ENCODE measurements at places on chromosomes 4 and X.

DNA sequence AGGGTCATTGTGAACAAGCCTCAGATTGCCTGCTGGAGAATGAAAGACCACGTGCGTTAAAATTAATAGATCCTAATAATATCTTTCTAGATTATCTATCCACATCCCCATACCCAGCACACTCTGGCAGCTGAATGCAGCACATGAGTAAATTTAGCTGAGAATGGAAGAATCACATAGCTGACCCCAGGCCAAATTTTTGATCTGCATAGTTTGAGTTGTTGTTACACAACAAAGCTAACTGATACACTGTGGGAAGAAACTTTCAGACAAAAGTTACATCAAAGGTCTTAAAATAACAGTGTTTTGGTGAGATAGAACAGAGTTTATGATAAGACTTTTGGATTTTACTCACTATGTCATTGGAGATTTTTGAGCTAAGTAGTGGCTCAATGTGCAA lies 72.4 kb upstream of the ANXA10 start:
- no peak for DNase-seq

DNA sequence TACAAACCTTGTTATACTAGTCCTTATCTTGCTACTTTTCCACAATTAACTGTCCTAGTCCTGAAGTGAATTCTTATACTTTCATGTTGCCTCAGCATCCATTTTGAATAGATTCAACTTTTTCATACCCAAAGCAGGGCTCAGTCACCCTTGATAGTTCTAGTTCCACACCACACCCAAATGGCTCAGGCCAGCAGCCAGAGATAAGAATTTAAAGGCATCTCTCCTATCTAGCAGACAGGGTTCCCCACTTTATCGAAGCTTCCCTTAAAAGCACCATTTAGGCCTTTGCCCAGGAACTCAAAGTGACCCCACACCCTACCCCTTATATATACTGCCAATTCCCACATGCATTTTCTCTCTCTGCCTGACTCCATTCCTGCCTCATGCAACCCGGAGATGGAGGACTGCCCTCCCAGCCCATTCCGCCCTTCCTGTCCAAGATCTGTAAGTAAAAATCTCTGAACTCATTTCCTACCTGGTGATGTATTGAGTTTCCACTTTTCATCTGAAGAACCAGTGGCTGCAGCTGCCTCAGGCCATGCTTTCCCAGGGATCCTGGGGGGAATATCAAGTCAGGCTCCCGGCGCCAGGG lies 63.7 kb upstream of the TXK start:
- DNase-seq: no peak

GRCh38 chr4:159127745-159128518 lies 25.1 kb downstream of the RAPGEF2 start:
- DNase-seq: no peak

GRCh38 chrX:44784241-44784640 lies 59.6 kb upstream of the DUSP21 start:
- DNase-seq: no peak

DNA sequence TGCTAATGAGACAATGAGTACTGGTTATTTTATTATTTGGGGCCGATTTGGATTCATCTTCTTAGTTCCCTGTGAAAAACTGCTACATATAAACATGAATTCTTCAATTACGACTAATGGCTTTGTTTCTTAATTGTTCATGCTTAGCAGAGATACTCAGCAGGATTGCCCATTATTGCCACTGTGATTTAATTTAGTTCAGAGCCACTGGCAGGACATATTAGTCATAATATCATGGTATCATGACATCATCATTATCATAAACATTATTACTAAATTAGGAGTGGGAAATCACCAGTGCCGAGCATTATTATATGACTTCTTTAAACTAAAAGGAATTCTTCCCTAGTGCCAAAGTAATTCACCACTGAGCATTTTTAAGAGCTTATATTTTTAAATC lies 201.4 kb downstream of the SPOCK3 start:
- no peak for DNase-seq

DNA sequence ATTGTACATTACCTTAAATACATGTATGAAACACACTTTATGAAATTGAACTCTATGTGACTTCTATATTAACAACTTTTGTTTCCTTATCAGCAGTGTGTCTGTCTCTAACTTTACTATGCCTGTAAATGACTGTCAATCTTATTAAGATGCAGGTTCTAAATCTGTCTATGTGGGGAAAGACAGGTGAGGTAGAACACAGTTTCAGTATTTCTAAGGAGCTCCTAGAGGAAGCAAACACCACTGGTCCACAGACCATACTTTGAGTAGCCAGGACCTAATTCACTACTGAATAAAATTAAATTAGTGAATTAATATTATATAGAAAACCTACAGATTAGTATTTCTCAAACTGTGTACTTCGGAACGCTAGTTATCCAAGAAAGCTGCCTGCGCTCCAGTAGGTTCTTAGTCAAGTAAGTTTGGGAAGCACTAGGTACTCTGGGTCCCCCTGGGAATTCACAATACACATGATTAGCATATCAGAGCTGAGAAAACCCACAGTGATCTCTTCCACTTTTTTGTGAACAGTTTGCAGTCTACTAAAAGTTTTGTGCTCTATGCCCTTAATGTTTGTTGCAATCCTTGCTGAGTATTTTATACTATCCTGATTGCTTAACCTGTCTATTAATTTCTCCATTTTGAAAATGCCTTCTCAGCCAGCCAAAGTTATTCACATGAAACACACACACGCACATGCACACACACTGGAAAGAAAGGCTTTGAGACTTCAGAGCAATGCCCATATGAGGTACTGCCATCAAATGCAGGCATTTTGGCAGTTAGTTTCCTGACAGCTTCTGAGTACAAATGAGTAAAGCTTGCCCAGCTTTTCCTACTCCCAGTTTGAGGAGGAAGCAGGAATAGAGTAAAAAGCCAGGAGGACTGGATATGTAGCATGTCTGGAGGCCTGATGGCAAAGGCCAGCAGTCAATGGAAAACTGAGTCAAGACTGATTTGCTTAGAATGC lies 133.6 kb upstream of the CPEB2 start:
- no peak for DNase-seq

- peak; percentile 7 for DNase-seq
Observed at GRCh38 chrX:56729152-56729850, at the start of gene NBDY. TSS of gene NBDY (plus strand) at chrX:56729243. CDS start at chrX:56729354, 111 bp downstream.

Data from stimulated activated CD8-positive, alpha-beta memory T cell treated with anti-CD3 and anti-CD28 coated beads, Interleukin-12 subunit alpha, Interleukin-12 subunit beta, amount 100 ng/mL, for 4 hours (primary cell).